Kasumi-1 (cell line): ENCODE measurements at places on chromosomes 16 and 17.

GRCh38 chr16:20683812-20684211 is 13.7 kb downstream of the ACSM1 start:
- no peak for DNase-seq

- no peak for DNase-seq
Measured at GRCh38 chr17:45388604-45389325, 43.9 kb downstream of the ARHGAP27 start.

GRCh38 chr16:64305663-64306062 is 816.2 kb downstream of the CDH11 start:
- no peak for DNase-seq

- DNase-seq: no peak
Measured at GRCh38 chr17:44940317-44940716, 7.3 kb downstream of the KIF18B start.

GRCh38 chr17:4540224-4540651 is 14.9 kb downstream of the MYBBP1A start:
- DNase-seq: peak; percentile 1

- no peak for DNase-seq
Measured at GRCh38 chr17:27402943-27403342, 53.3 kb upstream of the KSR1 start.

DNA sequence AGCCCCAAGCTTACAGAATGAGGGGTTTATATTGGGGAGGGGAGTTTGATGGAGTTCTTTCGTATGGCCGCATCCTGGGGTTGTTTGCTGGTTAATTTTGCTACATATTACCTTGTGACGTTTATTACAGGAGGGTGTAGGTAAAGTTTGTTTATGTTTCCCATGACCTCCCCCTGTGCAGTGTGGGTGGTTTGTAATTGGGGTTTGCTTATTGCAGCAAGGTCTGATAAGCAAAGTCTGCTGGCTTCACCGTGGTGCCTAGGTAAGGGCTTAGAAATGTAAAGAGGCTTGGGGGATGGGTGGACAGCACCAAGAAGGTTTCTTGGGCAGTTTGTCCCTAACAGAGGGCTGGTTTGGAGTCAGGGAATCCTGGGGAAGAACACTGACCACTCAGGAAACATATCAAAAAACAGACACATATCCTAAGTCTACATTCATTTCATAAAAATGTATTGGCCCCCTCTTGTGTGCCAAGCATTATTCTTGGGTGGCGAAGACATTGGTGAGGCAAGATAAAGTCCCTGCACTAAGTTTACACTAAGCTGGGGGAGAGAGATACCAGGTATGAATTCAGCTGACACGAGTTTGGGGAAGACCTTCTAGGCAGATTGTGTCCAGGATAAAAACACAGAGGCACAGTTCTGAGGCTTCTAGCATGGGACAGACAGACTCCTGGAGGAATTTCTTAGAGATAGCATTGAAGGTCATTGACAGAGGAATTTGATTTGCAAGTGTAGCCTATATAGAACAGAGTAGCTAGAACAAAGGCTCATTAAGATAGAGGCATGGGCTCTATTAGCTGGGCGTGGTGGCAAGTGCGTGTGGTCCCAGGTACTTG is 9.5 kb downstream of the ZNF764 start:
- DNase-seq: no peak

DNA sequence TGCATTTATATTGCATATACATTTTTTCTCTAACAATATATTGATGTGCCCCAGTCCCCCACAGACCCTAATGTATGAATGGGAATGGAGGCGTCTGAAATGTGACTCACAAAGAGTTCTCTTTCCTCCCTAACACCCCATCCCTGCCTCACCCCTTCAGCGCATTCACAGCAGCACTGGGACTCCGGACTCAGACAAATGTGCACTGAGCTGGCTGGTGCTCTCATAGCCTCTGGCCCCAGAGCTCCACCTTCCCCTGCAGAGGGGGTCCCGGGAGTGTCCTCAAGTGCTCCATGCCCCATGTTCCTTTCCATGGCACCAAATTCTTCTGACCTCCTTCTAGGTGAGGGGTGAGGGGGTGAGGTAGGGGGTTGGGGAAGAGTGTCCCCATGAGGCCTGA is 20.6 kb downstream of the NPTX1 start:
- DNase-seq: no peak

- peak; percentile 33 for DNase-seq
Measured at GRCh38 chr16:84141143-84141670, 3.8 kb downstream of the HSDL1 start.

- no peak for DNase-seq
Measured at GRCh38 chr17:58302171-58302918, 21.6 kb upstream of the MPO start.

- DNase-seq: no peak
Measured at GRCh38 chr17:79788989-79789942, 7.6 kb downstream of the CBX8 start.

DNA sequence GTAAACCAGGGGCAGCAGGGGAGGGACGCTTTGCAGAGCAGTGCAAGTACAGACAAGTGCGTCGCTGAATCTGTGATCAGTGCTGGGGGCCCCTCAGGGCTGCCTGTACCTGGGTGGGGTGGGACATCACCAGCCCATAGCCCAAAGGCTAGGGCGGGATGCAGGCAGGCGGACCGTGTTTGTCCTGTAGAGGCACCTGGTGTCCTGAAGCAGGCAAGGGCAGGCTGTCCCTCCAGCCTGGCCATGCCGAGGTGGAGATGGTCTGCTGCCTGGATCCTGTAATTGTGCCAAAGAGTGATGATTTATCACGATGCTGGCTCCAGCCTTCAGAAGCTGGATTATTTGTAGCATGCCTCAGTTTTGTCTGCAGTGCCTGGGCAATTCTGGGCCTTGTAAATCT is 137.9 kb upstream of the GSE1 start:
- DNase-seq: no peak
